Cortex of kidney (tissue), 1 donor: ENCODE measurements at places on chromosomes 13 and 19.

- no peak for DNase-seq
Measured at GRCh38 chr13:49428041-49428763, 15.7 kb downstream of the CAB39L start.

DNA sequence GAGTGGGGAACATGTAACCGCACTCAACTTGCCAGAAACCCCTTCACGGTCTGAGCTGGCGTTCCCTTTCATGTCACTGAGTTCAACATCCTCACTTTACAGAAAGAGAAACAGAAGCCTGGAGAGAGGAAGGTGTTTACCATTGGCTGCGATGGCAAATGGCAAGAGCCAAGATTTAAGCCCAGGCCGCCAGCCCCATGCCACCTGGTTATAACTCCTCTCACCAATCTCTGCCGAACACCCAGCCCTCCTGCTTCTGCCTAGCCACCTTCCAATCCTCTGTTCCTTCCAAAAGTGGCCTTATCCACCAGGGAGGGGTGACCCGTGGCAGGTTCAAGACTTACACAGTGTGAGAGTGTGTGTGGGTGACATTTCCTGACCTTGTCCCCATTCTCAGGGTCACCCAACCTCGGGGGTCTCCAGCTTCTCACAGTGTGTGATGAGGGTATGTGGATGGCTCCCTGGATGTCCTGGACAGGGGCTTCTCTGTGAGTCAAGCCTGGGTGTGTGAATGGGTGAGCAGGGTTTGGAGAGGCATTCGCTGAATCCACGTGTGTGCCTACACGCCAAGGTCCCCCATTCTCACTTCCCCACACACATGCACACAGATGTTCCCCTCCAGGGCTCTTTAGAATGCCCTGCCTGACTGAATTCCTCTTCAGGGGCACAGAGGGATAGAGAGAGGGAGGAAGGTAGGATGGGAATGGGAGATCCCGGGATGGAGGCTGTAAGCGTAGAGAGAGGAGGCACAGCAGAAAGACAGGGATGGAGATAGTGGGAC lies 1.2 kb downstream of the CADM4 start:
- DNase-seq, result no peak

- no peak for DNase-seq
Measured at GRCh38 chr19:58476498-58477015, 405 bp downstream of the ZNF446 start.

- no peak for DNase-seq
Measured at GRCh38 chr19:1755467-1756171, 2.3 kb downstream of the ONECUT3 start.

DNA sequence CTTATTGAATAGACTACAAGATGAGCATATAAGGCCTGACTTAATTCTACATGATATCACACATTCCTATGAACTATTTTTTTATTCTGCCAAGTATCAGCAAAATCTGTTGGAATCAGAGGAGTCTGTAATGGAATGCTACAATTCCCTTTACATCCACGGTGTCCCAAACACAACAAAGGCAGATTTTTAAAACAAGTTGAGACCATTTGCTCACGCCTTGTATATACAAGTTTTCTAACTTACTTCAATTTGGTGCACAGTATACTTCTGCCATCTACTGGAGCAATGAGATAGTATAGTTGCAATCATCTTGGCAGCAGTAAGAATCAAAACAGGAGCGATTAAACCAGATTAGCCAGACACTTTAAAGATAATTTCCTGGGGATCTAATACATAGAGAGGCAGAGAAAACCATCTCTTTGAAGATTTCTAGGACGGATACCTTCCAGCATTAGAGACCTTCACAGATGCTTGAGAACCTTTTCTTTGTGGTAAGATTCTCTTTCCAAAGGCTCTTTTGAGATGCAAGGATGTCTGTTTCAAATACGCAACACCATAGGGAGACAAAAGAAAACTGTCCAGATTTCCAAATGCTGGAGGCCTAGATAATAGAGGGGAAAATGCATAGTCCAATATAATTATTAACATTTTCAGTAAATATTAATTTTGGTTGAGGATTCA lies 302.0 kb upstream of the MIR17HG start:
- DNase-seq, result no peak

GRCh38 chr19:2291185-2291751 lies 9.3 kb upstream of the PEAK3 start:
- DNase-seq, result no peak

DNA sequence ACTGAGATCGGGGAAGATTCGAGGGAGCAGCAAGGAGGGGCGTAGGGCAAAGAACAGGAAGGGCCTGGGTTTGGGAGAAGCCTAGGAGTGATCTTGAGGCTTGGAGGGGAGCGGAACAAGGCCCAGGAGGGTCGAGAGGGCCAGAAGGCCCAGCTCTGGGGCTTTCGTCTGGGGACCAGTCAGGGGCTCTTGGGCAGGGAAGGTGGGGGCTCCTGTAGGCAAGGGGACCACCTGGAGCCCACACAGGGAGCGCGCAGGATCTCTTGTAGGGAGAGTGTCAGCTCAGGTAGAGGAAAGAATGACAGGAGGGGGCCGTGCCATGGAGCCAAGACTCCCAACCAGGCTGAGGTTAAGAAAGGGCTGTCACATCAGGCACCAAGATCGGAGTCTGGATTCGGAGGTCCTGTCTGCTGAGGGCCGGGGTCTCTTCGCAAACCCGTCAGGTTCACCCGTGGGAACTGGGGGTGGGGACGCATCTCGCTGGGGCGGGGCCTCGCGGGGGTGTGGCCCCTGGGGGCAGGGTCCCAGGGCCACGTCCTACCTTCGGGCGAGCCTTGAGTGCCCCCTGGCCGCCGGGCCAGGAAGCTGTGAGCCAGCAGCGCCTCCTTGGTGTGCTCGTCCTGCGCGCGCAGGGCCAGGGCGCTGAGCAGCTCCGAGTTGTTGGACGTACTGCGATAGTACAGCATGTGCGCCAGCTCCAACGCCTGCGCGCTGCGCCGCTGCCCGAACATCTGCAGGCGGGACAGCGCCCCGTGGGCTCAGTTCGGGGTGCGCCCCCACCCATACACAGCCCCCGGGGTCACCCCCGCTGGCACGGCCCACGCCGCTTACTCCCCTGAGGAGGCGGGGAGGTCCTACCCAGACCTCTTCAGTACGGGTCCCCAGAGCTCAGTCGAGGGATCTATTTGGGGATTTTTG lies 8.4 kb downstream of the EMP3 start:
- no peak for DNase-seq

DNA sequence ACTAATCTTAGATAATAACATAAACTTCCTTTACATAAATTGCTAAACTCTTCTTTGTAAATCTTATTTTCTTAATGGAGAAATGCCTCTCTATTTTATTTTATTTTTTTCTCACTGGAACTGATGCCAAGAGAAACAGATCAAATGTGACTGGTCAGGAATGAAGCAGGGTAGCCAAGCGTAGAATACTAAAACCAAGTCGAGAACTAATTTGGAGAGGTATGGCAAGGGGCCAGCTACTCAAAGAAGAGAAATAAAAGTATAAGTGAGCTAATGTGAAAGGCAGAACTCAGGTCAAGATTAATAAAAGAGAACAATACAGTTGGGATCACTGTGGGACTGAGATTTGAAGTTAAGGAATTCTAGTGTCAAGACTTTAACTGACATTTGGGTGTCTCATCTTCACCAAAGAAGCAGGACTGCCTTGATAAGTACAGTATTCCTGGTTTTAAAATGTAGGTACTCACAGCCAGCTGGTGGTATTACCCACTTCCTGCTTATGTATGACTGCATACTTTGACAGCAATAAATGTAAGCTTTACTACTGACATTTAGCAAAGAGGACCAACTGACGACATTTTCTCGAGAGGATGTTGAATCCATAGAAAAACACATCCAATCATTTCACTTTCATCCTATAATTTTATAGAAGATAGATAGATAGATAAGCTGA lies 1192.2 kb downstream of the EFNB2 start:
- DNase-seq, result no peak

DNA sequence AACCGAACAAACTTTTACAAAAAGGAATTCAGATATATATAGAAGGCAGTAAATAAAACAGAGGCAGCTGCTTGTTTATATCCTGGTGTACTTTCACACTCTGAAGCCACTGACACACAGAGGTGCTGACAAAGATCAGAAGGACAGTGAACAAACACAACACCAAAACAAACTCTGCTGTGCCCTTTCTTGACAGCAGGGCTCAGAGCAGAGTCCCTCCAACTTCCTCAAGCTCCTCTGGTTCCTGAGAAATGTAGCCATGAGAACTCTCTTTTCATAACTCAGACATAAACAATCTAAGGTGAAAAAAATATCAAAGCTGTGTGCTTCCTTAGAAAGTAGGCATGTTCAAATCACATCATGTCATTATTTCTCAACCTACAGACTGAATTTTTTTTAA lies 1052.8 kb upstream of the SPRY2 start:
- DNase-seq, result no peak

DNA sequence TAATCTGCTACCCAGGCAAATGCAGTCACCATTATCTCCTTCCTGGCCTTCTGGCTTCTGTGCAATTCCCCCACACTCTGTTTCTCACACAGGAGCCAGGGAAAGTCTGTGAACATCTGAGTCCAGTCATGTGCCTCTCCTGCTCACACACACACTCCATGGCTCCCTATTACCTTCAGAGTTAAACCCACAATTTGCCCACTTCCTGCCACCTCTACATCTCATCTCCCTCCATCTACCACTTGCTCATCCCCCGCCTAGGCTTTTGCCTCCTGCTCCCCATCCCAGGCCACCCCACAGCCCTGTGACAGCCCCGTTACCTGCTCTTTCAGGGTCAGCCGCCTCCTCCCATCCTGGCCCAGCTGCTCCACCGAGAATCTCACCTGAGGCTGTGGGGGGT lies 13.5 kb downstream of the IL12RB1 start:
- no peak for DNase-seq

DNA sequence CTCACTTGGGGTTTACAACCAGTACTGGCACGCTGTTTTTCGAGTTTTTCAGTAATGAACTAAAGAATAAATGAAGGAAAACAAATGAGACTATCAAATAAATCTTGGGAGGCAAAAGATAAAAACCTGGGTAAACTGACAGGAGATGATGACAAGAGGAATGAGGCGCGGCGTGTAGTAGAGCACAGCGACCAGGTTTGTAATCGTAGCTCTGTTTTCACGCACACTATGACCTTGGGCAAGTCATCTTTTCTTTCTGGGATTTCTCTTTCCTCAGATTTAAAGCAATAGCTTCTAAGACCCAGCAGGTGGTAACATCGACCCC lies 419 bp downstream of the MRPS31 start:
- no peak for DNase-seq

GRCh38 chr13:77431449-77431848 lies 104.1 kb upstream of the SCEL start:
- no peak for DNase-seq

- no peak for DNase-seq
Measured at GRCh38 chr19:46471116-46471733, at the start of gene PNMA8A. Gene PNMA8A, minus strand, starts transcription at chr19:46471563. Its CDS starts 528 bp downstream, at chr19:46471035.

DNA sequence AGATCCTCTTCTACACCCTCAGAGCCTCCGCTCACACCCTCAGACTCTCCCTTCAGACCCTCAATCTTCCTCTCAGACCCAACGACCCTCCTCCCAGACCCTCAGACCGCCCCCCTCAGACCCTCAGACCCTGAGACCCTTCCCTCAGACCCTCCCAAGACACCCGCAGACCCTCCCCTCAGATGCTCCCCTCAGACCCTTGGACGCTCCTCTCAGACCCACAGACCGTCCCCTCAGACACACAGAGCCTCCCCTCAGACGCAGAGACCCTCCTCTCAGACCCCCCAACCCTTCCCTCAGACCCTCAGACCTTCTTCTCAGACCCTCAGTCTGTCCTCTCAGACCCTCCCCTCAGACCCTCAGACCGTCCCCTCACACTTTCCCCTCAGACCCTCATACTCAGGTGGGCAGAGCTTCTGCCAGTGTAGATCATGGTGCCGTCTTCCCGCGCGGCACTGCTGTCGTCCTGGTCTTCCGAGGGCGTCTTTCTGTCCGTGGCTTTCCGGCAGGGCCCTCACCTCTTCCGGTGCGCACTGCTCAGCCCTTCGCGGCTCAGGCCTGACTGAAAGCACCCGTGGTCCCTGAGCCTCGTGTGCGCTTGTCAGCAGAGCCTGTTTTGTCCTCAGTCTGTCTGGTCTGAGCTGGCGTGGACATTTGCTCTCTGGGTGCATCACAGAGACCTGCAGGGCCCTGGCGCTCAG lies 18.9 kb upstream of the TFDP1 start:
- no peak for DNase-seq

DNA sequence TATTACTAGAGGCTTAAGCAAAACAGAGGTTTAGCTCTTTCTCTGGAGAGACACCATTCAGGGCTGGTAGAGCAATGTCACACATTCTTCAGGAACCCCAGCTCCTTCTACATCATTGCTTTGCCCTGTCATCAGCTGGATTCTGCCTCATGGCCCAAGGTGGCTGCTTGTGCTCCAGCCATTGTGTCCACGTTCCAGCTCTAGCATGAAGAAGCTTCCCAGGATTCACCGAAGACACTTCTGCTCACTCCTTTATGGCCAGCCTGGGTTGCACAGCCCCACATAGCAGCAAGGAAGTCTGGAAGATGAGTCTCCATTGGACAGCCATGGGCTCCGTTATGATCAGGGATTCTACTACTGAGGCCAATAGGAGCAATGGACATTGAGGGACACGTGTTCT lies 13.2 kb downstream of the PGLS start:
- no peak for DNase-seq

- no peak for DNase-seq
Measured at GRCh38 chr19:39502640-39503417, 4.1 kb downstream of the DLL3 start.

DNA sequence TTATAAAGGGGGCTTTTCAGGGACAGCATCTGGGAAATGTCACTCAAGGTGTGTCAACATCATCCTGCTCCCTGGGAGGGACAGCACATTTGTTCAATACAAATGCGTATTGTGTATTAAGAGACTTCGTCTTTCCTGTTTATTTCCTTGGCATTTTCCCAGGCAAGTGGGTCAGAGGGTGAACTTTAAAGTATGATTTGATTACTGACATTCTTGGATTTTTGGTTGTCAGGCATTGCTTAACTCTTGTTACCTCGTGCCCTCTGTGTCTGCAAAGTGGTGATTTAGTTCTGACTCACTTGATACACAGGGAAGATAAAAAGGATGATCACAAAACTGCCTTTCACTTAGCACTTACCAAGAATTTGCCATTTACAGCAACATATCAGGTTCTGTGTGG lies 292.7 kb downstream of the SUCLA2 start:
- no peak for DNase-seq

- DNase-seq, result no peak
Measured at GRCh38 chr19:40512473-40513344, 45.9 kb downstream of the SPTBN4 start.

DNA sequence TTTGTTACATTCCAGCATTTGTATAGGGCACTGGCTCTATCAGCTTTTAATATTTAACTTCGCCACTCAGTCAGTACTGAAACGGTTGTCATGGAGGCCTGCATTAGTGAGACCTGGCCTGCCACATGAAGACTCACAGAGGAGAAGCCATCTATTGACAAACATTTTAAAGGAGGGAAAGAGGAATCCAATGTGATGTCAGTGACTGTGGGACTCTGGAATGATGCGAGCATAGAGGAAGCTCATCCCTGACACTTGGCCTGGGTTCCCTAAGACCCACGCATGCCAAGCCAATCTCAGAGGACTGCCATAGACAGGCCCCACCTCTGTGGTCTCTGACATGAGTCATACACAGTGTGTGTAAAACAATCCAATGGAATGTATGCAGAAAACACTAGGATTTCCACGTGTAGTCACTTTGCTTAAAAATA lies 7.9 kb upstream of the DPY19L3 start:
- no peak for DNase-seq

GRCh38 chr19:3623716-3624115 lies 2.9 kb downstream of the CACTIN start:
- no peak for DNase-seq

- DNase-seq, result no peak
Measured at GRCh38 chr13:34577051-34577450, 365.0 kb upstream of the NBEA start.
